Body of pancreas (tissue), 4 donors: ENCODE measurements at places on chromosomes 1 and 21. TPM values are rescaled to one million over a fixed set of nuclear protein-coding genes. Genes with fewer than 3 reads are reported as not detected.
A peak's percentile ranks its signal among the peaks of the same experiment; 100 is the strongest.

- no peaks in the 10 kb centered on the region for H3K27me3 ChIP-seq
- no peak overlapping the region for H3K27ac ChIP-seq
- H3K4me3 ChIP-seq: no peak overlapping the region
- no peak for DNase-seq
- H3K4me1 ChIP-seq: no peaks in the 10 kb centered on the region
These were observed 12.5 kb downstream of the BPNT1 start for GRCh38 chr1:220076861-220077762.

DNA sequence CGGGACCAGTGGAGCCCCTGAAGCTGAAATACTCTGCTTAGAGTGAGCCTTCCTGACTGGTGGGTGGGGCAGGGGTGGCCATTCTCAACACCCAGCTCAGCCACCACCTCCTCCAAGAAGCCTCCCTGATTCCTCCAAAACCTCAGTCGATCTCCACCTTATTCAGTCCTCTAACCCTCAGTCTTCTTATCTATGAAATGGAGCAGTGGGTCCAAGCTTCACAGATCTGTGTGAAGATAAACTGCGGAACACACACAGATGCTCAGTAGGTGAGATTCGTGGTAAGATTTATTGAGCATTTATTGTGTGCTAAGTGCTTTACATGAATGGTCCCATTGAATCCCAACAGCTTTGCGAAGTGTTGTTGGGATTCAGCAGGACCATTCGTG lies 93.1 kb upstream of the RUNX3 start:
- H3K4me3 ChIP-seq: no peak overlapping the region
- H3K27me3 ChIP-seq: no peaks in the 10 kb centered on the region
- H3K36me3 ChIP-seq: no peaks in the 10 kb centered on the region
- no peaks in the 10 kb centered on the region for H3K4me1 ChIP-seq
- H3K27ac ChIP-seq: peak overlapping the region; percentile 69

GRCh38 chr1:9746651-9747050 lies 77.1 kb downstream of the CLSTN1 start:
- no peaks in the 10 kb centered on the region for H3K4me1 ChIP-seq
- no peak overlapping the region for H3K27ac ChIP-seq
- no peak overlapping the region for H3K4me3 ChIP-seq
- no peaks in the 10 kb centered on the region for H3K27me3 ChIP-seq

DNA sequence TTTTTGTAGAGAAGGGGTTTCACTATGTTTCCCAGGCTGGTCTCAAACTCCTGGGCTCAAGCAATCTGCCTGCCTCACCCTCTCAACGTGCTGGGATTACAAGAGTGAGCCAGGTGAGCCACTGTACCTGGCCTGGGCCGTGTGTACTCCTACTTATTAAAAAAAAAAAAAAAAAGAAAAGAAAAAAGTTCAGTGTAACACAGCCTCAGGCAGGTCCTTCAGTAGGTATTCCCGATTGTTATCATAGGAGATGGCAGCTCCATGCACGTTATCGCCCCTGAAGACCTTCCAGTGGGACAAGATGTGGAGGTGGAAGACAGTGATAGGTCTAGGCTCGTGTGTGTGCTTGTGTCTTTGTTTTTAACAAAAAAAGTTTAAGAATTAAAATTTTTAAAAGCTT lies 3.3 kb downstream of the ECHDC2 start:
- H3K27ac ChIP-seq: no peak overlapping the region
- DNase-seq: no peak
- H3K4me3 ChIP-seq: no peak overlapping the region
- H3K27me3 ChIP-seq: no peaks in the 10 kb centered on the region

GRCh38 chr1:12472798-12473551 lies 145.0 kb downstream of the DHRS3 start:
- no peak overlapping the region for H3K27ac ChIP-seq
- peaks cover 76% of the 10 kb centered on the region for H3K4me1 ChIP-seq
- no peaks in the 10 kb centered on the region for H3K27me3 ChIP-seq
- H3K36me3 ChIP-seq: no peaks in the 10 kb centered on the region
- H3K4me3 ChIP-seq: no peak overlapping the region
- no peak for DNase-seq

GRCh38 chr1:47771751-47772150 lies 225.4 kb downstream of the TRABD2B start:
- no peaks in the 10 kb centered on the region for H3K36me3 ChIP-seq
- DNase-seq: no peak
- H3K27ac ChIP-seq: peak overlapping the region; percentile 20
- H3K4me1 ChIP-seq: peaks cover 19% of the 10 kb centered on the region

- no peak overlapping the region for H3K27ac ChIP-seq
- no peaks in the 10 kb centered on the region for H3K4me1 ChIP-seq
- DNase-seq: no peak
- no peak overlapping the region for H3K4me3 ChIP-seq
These were observed 161.5 kb downstream of the CENPF start for GRCh38 chr1:214764502-214764901.

- H3K27ac ChIP-seq: peak overlapping the region; percentile 72
- H3K27me3 ChIP-seq: no peaks in the 10 kb centered on the region
- peak overlapping the region; percentile 27 for H3K4me3 ChIP-seq
These were observed 956 bp upstream of the SCAF4 start for GRCh38 chr21:31732597-31733550.

GRCh38 chr1:224564454-224565084 lies 51.5 kb upstream of the CNIH3 start:
- DNase-seq: no peak
- no peaks in the 10 kb centered on the region for H3K36me3 ChIP-seq
- no peaks in the 10 kb centered on the region for H3K4me1 ChIP-seq
- no peak overlapping the region for H3K4me3 ChIP-seq
- no peak overlapping the region for H3K27ac ChIP-seq

DNA sequence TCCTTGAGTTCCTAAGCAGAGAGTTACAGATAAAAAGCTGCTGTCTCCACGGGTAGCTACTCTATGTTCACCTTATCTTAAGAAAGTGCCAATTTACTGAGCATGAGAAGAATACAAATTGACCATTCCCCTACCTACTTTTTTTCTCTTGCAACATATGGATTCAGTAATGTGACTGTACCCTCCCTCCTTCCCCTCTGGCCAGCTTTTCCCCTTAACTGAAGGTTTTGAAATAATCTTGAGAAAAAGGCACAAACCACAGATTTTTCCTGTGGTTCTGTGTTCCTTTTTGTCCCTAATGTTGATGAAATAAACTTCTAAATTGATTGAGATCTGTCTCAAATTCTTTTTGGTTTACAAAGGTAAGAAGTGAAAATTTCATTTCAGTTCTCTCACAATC lies 2.6 kb upstream of the CD2 start:
- H3K27ac ChIP-seq: no peak overlapping the region
- no peaks in the 10 kb centered on the region for H3K4me1 ChIP-seq
- no peaks in the 10 kb centered on the region for H3K36me3 ChIP-seq
- no peak for DNase-seq
- H3K4me3 ChIP-seq: no peak overlapping the region
- no peaks in the 10 kb centered on the region for H3K27me3 ChIP-seq

- H3K27me3 ChIP-seq: no peaks in the 10 kb centered on the region
- peaks cover 27% of the 10 kb centered on the region for H3K4me1 ChIP-seq
- H3K4me3 ChIP-seq: no peak overlapping the region
- H3K27ac ChIP-seq: peak overlapping the region; percentile 82
- no peaks in the 10 kb centered on the region for H3K36me3 ChIP-seq
- peak; percentile 49 for DNase-seq
These were observed 20.0 kb upstream of the CPT2 start for GRCh38 chr1:53176452-53177208.

DNA sequence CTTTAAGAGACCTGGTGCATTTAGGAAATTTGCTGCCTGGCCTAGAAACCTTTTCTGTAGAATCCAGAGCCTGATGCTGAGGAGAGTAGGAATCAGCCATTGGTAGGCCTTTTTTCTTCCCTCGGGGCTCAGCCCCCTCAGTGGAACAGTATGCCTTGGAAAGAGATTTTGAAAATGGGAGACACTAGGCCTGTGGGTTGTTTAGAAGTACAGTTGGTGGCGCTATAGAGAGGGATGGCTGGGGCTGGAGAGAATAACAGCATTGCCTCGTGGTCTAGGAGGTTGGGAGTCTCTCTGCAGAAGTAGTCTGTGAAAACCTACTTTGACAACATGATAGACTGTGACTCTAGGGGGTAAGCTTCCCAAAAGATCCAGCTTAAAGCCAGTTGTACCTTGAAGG lies 8.2 kb downstream of the KIF2C start:
- H3K27me3 ChIP-seq: no peaks in the 10 kb centered on the region
- H3K36me3 ChIP-seq: no peaks in the 10 kb centered on the region
- no peak for DNase-seq
- no peaks in the 10 kb centered on the region for H3K4me1 ChIP-seq
- H3K27ac ChIP-seq: no peak overlapping the region

DNA sequence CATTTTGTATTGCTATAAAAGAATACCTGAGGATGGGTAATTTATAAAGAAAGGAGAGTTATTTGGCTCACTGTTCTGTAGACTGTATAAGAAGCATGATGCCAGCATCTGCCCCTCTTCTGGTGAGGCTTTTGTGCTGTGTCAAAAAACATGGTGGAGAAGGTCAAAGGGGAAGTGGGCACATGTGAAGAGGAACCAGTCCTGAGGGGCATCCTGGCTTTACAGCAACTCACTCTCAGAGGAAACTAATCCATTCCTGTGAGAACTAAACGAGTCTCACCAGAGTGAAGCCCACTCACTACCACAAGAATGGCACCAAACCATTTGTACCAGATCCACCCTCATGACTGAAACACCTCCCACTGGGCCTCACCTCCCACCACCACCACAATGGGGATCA lies 18.8 kb upstream of the SELP start:
- no peak for DNase-seq
- H3K27me3 ChIP-seq: no peaks in the 10 kb centered on the region
- H3K4me1 ChIP-seq: no peaks in the 10 kb centered on the region
- no peak overlapping the region for H3K27ac ChIP-seq

PLEKHN1 gene
- total RNA-seq: not detected

THEM5 gene
- not detected for total RNA-seq

F5 gene
- 4.2 TPM for total RNA-seq

TMEM82 gene
- total RNA-seq: not detected

SIPA1L2 gene
- total RNA-seq: 8.6 TPM

PCSK9 gene
- total RNA-seq: 13.8 TPM

ADGRL4 gene
- total RNA-seq: 4.3 TPM

BCAS2 gene
- total RNA-seq: 20.8 TPM

CMPK1 gene
- 62.0 TPM for total RNA-seq

CCDC27 gene
- total RNA-seq: not detected

SPRR2E gene
- not detected for total RNA-seq

TNNT2 gene
- not detected for total RNA-seq

RPTN gene
- not detected for total RNA-seq

S100A3 gene
- total RNA-seq: not detected
